NCI-H1092 treated with DMSO at 0.1 percent for 48 hours (cell line): ENCODE measurements at places on chromosomes 11 and 22.

- DNase-seq = peak; percentile 45
These were observed 178.6 kb upstream of the NARS2 start for GRCh38 chr11:78753297-78753696.

DNA sequence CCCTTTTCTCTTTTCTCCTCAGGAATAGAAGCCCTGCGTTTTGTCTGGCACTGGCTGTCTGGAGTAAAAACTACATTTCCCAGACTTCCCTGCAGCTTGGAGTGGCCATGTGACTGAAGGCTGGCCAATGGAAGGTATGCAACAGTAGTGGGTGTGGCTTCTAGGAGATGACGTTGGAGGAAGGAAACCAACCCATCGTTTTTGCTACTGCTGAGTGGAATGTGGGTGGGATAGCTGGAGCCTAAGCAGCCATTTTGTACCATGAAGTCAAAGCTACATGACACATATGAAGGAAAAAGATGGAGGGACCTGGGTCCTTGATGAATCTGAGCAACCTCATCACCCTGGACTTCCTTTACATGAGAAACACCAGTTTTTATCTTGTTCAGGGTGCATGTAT, 19.6 kb downstream of the FGF3 start:
- DNase-seq = no peak

- no peak for DNase-seq
These were observed 737.2 kb downstream of the LRRC4C start for GRCh38 chr11:40722179-40722795.

- no peak for DNase-seq
These were observed 14.1 kb downstream of the H19 start for GRCh38 chr11:1983601-1983961.

GRCh38 chr11:29012507-29012906, 904.3 kb downstream of the METTL15 start:
- DNase-seq = no peak

- no peak for DNase-seq
These were observed 9.8 kb downstream of the INSC start for GRCh38 chr11:15124528-15124927.

- DNase-seq = no peak
These were observed 20.8 kb upstream of the ARRB1 start for GRCh38 chr11:75371949-75372876.

GRCh38 chr11:71201936-71202597, 50.3 kb downstream of the SHANK2 start:
- no peak for DNase-seq

DNA sequence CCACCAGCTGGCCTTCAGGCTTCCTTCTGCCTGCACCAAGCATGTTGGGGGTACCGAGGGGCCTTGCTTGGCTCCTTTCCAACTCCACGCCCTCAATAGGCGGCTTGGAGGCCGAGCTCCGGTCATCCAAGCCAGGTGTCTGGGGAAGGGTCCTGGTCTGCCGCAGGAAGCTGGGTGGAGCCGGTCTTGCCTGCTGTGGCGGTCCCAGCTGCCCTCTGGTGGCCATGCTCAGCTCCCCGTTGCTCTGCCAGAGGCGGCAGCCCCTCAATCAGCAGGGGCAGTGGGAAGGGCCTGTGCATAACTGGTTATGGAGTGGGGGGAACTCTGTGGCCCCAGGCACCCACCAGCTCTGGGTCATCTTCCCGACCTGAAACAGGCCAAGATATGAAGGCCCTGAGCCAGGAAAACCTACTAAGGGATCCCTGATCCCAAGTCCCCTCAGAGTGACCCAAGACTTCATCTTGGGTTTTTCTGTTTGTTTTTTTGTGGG, 3.2 kb downstream of the ARVCF start:
- DNase-seq = peak; percentile 57

- no peak for DNase-seq
These were observed 159.7 kb downstream of the DDX10 start for GRCh38 chr11:108824545-108824944.

- DNase-seq = no peak
These were observed 22.8 kb upstream of the PPFIA1 start for GRCh38 chr11:70247710-70248072.

DNA sequence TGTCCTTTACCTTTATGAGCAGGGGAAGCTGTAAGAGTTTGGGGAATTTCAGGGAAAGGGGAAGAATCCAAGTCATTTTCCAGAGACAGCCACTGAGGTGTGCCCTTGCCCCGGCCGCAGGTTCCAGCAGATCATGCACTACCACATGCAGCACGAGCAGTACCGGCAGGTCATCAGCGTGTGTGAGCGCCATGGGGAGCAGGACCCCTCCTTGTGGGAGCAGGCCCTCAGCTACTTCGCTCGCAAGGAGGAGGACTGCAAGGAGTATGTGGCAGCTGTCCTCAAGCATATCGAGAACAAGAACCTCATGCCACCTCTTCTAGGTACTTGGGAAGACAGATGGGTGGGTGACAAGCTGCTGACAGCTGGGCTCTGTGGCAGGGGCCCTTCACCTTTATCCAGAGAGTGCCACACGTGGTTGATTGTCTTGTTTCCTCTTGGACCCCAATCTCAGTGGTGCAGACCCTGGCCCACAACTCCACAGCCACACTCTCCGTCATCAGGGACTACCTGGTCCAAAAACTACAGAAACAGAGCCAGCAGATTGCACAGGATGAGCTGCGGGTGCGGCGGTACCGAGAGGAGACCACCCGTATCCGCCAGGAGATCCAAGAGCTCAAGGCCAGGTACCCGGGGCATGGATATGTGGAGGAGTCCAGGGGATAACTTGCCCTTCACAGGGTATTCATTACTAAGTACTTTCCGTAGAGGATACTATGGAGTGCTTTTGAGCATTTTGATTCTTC, 5.8 kb upstream of the HMBS start:
- no peak for DNase-seq

- DNase-seq = no peak
These were observed 8.5 kb upstream of the ME3 start for GRCh38 chr11:86680716-86681482.
